ENCODE measurements at places on chromosomes 6 and 20.
A peak's percentile ranks its signal among the peaks of the same experiment; 100 is the strongest.

DNA sequence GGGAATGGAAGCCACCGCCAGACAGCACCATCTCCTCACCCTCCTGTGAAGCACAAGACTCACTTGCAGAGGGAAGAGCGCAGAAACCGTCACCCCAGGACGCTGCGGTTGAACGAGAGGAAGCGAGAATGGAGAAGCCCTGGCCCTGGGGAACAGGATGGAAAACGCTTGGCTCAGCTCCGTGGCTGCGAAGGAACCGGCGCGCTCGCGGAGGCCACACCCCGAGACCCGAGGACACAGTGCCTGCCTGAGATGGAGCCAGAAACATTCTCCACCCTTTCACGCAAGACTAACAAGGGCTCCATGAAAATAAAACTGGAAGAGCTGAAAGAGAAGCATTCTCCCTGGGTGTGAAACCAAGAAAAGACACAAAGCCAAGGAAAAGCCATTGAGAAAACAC is 25.3 kb upstream of the CHRNA4 start:
- no peaks in the 10 kb centered on the region for H3K4me1 ChIP-seq
- no peak overlapping the region for H3K4me3 ChIP-seq
- H3K27ac ChIP-seq: no peak overlapping the region

DNA sequence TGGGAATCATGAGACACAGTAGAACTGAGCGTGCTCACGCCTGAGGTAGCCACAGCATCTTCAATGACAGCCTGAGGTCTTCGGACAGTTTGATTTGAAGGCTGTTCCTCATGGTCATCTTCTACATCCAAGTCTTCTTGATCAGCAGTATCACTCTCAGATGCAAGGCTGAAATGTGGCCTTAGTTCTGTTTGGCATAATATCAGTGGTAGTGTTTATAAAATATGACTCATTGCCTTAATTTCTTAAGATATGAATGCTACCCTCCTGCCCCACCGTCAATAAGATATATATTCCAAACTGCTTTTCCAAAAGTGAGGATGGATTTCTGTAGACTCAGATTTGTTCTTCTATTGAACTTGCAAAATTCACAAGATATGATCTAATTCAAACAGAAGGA is 17.5 kb upstream of the MAP7 start:
- no peaks in the 10 kb centered on the region for H3K4me1 ChIP-seq
- no peaks in the 10 kb centered on the region for H3K27me3 ChIP-seq
- H3K4me3 ChIP-seq: no peak overlapping the region
- no peak overlapping the region for H3K27ac ChIP-seq
- no peak for DNase-seq
- peaks cover 38% of the 10 kb centered on the region for H3K36me3 ChIP-seq

GRCh38 chr20:539191-539590 is 4.4 kb downstream of the CSNK2A1 start:
- no peaks in the 10 kb centered on the region for H3K27me3 ChIP-seq
- no peak overlapping the region for H3K27ac ChIP-seq
- peak overlapping the region; percentile 1 for H3K4me3 ChIP-seq
- no peak for DNase-seq
- no peaks in the 10 kb centered on the region for H3K36me3 ChIP-seq

DNA sequence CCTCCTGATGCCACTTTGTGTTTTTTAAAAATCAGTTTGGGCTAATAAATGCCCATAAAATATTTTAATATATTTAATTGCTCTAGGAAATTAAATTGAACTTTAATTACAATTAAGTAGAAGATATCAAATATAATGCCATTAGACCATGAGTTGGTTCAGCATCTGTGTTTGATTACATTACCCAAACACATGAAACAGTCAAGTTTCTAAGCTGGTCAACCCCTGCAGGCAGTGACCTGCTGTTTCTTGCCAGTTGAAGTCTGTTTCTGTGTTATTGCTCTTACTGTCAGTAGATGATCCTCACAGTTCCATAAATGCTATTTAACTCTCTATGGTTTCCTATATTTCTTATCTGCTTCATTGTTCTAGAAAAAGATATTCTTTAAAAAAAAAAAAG is 9.7 kb upstream of the TENT5A start:
- no peaks in the 10 kb centered on the region for H3K36me3 ChIP-seq
- H3K4me3 ChIP-seq: no peak overlapping the region
- H3K27me3 ChIP-seq: no peaks in the 10 kb centered on the region
- H3K27ac ChIP-seq: no peak overlapping the region

DNA sequence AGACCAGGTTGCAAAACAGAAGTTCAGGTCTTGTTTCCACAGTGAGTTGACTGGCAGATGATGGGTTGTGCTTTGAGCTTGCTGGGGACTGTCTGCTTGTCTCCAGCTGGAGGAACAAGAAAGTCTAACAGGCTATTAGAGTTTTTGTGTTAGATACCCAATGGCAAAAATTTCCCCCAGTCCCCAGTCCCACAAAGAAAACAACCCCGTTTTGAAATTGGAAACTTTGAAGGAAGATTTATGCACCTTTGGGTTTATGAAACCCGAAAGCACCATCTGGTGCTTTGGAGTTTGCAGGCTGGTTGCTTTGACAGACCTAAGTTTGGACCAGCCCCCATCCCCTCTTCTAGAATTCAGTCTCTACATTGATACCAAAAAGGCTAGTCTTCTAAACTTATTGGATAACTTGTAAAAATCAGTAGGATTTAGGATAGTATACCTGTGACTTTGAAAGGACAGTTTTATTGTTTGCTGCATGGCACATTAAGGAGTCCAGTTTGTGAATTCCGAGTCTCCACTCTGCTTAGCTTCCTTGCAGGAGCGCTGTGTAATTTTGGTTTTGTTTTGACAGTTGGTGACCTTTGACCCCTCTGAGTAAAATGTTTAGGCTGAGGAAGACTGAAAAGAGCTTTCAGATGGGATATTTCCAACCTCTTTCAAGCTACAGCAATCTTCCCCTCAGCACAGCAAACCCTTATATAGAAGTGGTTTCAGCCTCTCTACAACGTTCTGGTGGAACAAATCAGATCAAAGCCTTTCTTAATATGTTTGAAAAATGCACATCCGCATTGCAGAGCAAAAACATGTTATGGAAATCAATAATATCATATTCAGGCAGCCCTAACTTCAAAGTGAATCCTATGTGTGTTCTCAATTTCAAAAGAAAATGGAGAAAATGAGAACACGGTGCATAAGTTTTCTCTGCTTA is 25.5 kb upstream of the PRL start:
- H3K4me1 ChIP-seq: peaks cover 4% of the 10 kb centered on the region
- no peaks in the 10 kb centered on the region for H3K27me3 ChIP-seq
- no peak overlapping the region for H3K4me3 ChIP-seq

DNA sequence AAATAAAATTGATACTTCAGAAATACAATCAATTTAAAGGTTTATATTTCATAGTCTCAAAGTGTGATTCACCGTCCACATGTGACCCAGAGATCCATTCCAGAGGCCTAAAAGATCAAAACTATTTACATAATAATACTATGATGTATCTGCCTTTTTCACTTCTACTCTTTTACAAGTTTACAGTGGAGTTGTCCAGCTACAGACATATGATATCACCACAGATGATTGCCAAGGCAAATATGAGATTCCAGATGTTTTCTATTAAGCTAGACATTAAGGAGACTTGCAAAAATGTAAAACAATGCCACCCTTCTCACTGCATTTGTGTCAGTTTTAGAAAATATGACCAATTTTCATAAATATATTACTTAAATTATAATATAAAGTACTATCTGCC is 443.7 kb downstream of the GJA1 start:
- no peaks in the 10 kb centered on the region for H3K4me1 ChIP-seq
- DNase-seq: no peak
- H3K27ac ChIP-seq: no peak overlapping the region
- H3K4me3 ChIP-seq: no peak overlapping the region
- H3K36me3 ChIP-seq: no peaks in the 10 kb centered on the region

GRCh38 chr6:127518710-127519468 is at the start of gene MTCL3:
TSS of gene MTCL3 (minus strand) at chr6:127519335.
- no peak within 1 kb of the TSS for H3K27ac ChIP-seq
- H3K36me3 ChIP-seq: no peaks in the 10 kb centered on the region
- H3K4me3 ChIP-seq: peak within 1 kb of the TSS; percentile 27
- peaks cover 12% of the 10 kb centered on the region for H3K4me1 ChIP-seq
- peaks cover 12% of the 10 kb centered on the region for H3K27me3 ChIP-seq

GRCh38 chr6:30879684-30880427 is 4.5 kb upstream of the DDR1 start:
- no peaks in the 10 kb centered on the region for H3K4me1 ChIP-seq
- no peaks in the 10 kb centered on the region for H3K36me3 ChIP-seq
- no peak overlapping the region for H3K4me3 ChIP-seq
- DNase-seq: no peak
- H3K27me3 ChIP-seq: no peaks in the 10 kb centered on the region

GRCh38 chr20:31673943-31674463 is 36.3 kb downstream of the COX4I2 start:
- DNase-seq: no peak
- peaks cover 100% of the 10 kb centered on the region for H3K4me1 ChIP-seq
- no peak overlapping the region for H3K4me3 ChIP-seq
- no peaks in the 10 kb centered on the region for H3K27me3 ChIP-seq
- H3K36me3 ChIP-seq: peaks cover 6% of the 10 kb centered on the region
- peak overlapping the region; percentile 95 for H3K27ac ChIP-seq

GRCh38 chr6:129084406-129084805 is 201.5 kb downstream of the LAMA2 start:
- H3K27me3 ChIP-seq: no peaks in the 10 kb centered on the region
- DNase-seq: no peak
- H3K4me1 ChIP-seq: no peaks in the 10 kb centered on the region
- no peak overlapping the region for H3K4me3 ChIP-seq

Data from ascending aorta (tissue), 2 donors.